ENCODE measurements at places on chromosomes 5 and 9. TPM values are rescaled to one million over a fixed set of nuclear protein-coding genes. Genes with fewer than 3 reads are reported as not detected.

UBE2QL1 gene
- not detected for total RNA-seq

AJM1 gene
- total RNA-seq: 4.1 TPM

TIMD4 gene
- 1.2 TPM for total RNA-seq

PTGR1 gene
- total RNA-seq: not detected

PIP5KL1 gene
- 2.5 TPM for total RNA-seq

C6 gene
- total RNA-seq: not detected

PCDHGA12 gene
- total RNA-seq: not detected

GRCh38 chr9:79264511-79265355, 307.0 kb upstream of the TLE4 start:
- DNase-seq: no peak
- H3K36me3 ChIP-seq: no peaks in the 10 kb centered on the region
- no peak overlapping the region for H3K27ac ChIP-seq
- peaks cover 10% of the 10 kb centered on the region for H3K27me3 ChIP-seq
- H3K4me3 ChIP-seq: no peak overlapping the region

DNA sequence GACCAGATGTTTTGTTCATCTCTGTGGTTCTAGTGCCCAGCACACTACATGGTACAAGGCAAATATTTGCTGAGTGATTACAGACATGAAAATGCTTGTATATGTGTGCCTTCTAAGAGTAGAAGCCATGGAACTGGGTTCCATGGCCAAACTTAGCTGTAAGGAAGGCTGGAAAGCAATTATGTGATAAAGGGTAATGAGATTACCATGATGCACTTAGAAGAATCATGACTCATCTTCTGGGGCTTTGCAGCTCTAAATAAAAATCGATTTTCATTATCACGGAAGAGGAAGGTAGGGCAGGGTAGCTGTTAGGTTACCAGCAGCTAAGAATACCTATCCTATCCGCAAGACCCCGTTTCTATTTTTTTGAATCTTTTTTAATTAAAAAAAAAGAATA, 28.0 kb downstream of the RFK start:
- no peak overlapping the region for H3K27ac ChIP-seq
- H3K4me3 ChIP-seq: no peak overlapping the region
- no peaks in the 10 kb centered on the region for H3K27me3 ChIP-seq
- DNase-seq: no peak
- no peaks in the 10 kb centered on the region for H3K36me3 ChIP-seq
- no peaks in the 10 kb centered on the region for H3K4me1 ChIP-seq

DNA sequence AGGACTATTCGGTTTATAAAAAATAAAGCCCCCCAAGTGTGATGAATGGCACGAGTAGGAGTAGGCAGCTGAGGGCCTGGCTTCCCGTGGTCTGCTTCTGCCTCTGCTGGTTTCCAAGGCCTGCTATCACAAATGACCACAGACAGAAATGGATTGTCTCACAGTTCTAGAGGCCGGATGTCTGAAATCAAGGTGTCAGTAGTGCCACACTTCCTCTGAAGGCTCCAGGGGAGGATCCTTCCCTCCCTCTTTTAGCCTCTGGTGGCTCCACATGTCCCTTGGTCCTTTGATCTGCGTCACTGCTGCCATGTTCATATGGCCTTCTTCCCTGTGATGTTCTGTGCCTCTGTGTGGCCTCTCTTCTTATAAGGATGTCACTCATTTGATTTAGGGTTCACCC, 15.1 kb downstream of the PRKACG start:
- H3K27me3 ChIP-seq: peaks cover 2% of the 10 kb centered on the region
- H3K4me1 ChIP-seq: peaks cover 25% of the 10 kb centered on the region
- no peak overlapping the region for H3K4me3 ChIP-seq
- H3K27ac ChIP-seq: no peak overlapping the region

GRCh38 chr5:78843436-78843835, 141.7 kb downstream of the ARSB start:
- H3K27me3 ChIP-seq: no peaks in the 10 kb centered on the region
- no peaks in the 10 kb centered on the region for H3K4me1 ChIP-seq
- H3K27ac ChIP-seq: no peak overlapping the region
- H3K36me3 ChIP-seq: no peaks in the 10 kb centered on the region

- peak overlapping the region; percentile 73 for H3K27ac ChIP-seq
- peaks cover 55% of the 10 kb centered on the region for H3K4me1 ChIP-seq
- no peak overlapping the region for H3K4me3 ChIP-seq
- peaks cover 77% of the 10 kb centered on the region for H3K36me3 ChIP-seq
These were observed 6.1 kb upstream of the DPM2 start for GRCh38 chr9:127943731-127944144.

GRCh38 chr5:79020861-79021561, 35.9 kb upstream of the ARSB start:
- H3K27ac ChIP-seq: no peak overlapping the region
- DNase-seq: peak; percentile 45
- H3K27me3 ChIP-seq: peaks cover 72% of the 10 kb centered on the region
- H3K36me3 ChIP-seq: no peaks in the 10 kb centered on the region

DNA sequence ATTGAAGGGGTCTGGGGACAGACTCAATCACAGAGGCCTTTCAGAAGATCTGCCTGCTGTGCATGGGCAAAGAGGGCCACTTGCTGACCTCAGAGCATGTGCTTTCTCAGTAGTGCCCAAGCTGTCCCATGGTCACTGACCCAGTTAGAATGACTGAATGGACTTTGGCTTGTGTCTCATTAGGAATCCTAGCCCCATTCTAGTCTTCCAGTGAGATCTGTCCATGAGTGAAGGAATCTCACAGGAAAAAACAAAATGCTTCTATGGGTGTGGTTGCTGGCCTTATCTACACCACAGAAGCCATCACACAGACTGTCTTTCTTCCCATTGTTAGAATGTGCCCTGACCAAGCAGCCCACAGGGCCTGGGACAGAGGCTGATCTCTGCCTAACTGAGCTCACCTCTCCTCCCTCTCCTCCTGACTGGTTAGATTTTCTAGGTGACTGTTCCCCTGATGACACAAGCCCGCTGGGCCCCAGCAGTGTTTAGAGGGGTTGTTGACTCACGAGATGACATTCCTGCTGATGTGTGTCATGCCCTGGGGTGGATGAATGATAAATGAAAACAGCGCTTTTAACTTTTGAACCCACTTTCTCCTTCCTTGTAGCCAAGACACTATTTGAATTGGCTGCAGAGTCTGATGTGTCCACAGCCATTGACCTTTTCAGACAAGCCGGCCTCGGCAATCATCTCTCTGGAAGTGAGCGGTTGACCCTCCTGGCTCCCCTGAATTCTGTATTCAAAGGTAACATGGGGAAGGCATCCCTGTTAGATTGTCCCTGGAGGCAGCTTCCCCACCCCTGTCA, 24.8 kb downstream of the TGFBI start:
- no peaks in the 10 kb centered on the region for H3K27me3 ChIP-seq
- H3K4me3 ChIP-seq: no peak overlapping the region
- H3K4me1 ChIP-seq: no peaks in the 10 kb centered on the region
- no peak for DNase-seq
- H3K27ac ChIP-seq: no peak overlapping the region

DNA sequence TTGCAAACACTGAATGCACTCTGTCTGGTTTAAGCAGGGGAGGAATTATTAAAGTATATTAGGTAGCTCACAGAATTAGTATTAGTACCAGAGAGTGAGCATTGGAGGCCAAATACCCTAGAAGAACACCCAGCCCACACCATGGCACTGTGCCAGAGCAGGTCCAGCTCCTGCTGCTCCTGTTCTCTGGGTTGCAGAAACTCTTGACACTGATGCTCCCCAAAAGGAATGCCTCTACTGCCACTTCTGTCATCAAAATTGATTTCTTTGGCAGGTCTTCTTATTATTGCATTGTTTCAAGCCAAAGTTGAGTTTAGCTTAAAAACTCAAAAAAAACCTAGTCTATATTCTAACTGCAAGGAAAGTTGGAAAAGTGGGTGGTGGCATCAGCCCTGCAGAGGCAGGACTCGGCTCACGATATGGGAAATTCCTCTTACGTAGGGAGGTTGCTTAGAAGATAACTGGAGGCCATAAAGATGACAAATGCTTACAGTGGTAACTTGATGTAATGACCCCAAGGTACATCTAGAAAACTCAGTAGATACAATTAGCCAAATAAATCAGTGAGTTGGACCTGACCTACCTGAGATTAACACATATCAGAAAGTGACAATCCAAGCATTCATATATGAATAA, 123.4 kb downstream of the CD180 start:
- no peak overlapping the region for H3K27ac ChIP-seq
- H3K27me3 ChIP-seq: no peaks in the 10 kb centered on the region
- no peak for DNase-seq
- peaks cover 4% of the 10 kb centered on the region for H3K4me1 ChIP-seq

DNA sequence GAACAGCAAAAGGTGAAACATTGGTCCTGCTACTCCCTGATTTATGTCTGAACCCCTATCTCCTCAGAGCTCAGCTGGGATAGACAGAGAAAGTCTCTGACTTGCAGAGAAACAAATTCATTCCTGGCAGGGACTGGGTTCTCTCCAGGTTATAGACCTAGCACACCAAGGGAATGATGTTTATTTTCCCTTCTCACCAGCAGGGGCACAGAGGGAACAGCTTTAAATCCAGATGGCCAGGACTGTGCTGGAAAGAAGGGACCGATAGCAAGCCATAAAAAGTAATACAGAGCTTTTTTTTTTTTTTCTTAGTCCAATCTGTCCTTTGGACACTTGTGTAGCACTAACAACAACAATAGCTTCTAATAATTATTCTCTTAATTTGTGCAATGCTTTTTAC, 141.1 kb upstream of the C9orf72 start:
- no peaks in the 10 kb centered on the region for H3K36me3 ChIP-seq
- no peak overlapping the region for H3K27ac ChIP-seq
- H3K27me3 ChIP-seq: peaks cover 2% of the 10 kb centered on the region
- no peaks in the 10 kb centered on the region for H3K4me1 ChIP-seq
- no peak overlapping the region for H3K4me3 ChIP-seq
- DNase-seq: no peak

DNA sequence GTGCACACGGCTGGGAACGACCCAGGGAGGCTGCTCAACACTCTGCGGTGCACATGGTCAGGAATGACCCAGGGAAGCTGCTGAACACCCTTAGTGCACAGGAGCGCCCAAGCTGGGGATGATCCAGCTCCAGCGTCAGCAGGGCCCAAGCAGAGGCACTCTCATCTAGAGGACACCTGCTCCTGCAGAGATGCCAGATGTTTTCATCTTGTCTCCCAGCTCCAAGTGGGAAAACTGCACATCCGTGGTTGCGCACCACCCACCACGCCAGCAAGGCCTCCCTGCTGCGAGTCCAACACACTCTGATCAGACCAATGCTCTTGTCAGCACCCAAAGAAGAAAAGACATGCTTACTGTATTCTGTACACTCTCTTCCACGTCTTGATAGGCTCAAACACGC, 34.1 kb downstream of the UBE2QL1 start:
- DNase-seq: no peak
- no peaks in the 10 kb centered on the region for H3K36me3 ChIP-seq
- H3K4me1 ChIP-seq: peaks cover 23% of the 10 kb centered on the region

GRCh38 chr5:178385496-178385890, 152.9 kb upstream of the PHYKPL start:
- no peak overlapping the region for H3K27ac ChIP-seq
- no peaks in the 10 kb centered on the region for H3K36me3 ChIP-seq
- no peaks in the 10 kb centered on the region for H3K27me3 ChIP-seq
- H3K4me1 ChIP-seq: no peaks in the 10 kb centered on the region
- H3K4me3 ChIP-seq: no peak overlapping the region

DNA sequence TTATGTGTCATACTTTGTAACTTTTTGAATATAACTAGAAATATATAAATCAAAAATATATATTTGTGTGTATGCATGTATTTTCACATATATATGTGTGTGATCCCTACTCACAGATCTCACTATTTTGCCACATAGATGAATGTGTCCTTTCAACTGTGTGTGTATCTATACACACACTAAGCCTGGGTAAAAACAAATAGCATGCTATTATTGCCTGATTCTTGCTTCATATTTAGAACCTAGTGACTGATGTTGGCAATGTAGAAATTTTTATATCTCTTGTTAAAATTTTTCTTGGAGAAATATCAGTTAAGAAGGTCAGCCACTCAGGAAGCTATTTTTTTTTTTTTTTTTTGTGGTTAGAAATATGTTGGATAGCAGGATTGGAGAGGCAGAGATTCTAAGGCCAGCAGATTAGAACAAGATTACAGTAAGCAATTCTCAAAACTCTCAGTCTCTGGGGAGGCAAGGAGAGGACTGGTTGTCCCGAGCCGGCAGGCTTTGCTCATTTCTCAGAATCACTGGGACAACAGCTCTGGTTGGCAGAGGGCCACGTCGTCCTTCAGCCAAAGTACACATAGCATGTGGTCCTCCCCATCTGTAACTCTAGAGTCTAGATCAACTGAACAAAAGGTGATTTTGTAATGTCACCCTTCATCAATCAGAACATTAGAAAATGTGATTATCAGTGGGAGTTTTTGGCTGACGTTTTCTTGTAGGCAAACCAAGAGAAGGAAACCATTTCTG, 19.7 kb downstream of the C6 start:
- no peaks in the 10 kb centered on the region for H3K36me3 ChIP-seq
- H3K4me3 ChIP-seq: no peak overlapping the region
- no peaks in the 10 kb centered on the region for H3K4me1 ChIP-seq
- no peak overlapping the region for H3K27ac ChIP-seq

DNA sequence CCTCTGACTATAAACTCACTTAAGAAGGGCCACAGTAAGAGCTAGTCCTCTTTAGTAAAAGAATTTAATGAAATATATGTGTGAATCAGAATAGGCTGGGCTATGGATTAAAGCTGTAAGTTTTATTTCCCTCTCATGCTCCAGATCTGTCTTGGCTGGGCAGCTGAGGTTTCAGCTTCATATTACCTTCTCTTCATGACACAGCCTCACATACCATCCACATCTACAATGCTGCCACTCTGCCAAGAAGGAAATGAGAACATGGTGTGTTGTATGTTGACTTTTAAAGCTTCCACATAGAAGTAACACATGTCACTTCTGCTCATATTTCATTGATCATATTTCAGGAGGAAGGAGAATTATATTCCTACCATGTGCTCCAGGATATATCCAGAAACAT, 776.0 kb upstream of the ACO1 start:
- no peaks in the 10 kb centered on the region for H3K27me3 ChIP-seq
- DNase-seq: no peak
- no peaks in the 10 kb centered on the region for H3K4me1 ChIP-seq
- H3K27ac ChIP-seq: no peak overlapping the region
- H3K36me3 ChIP-seq: no peaks in the 10 kb centered on the region
- H3K4me3 ChIP-seq: no peak overlapping the region

DNA sequence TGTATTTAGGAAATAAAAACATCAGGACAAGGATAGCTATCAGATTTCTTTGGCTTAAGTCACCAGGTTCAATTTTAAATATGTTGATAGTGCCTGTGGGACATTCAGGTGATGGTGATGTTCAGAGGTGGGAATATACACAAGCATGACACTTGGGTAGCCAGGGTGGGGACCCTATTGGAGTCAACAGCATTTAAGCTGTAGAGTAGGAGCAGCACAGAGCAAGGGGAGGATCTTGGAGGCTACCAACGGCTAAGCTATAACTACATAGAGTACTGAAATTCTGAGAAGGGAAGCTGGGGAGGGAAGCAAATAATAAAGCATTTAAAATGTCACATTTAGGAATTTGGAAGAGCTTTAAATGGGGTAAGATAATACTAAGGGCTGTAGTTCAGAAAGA, 177.7 kb downstream of the CPLANE1 start:
- no peak overlapping the region for H3K27ac ChIP-seq
- H3K4me3 ChIP-seq: no peak overlapping the region
- no peaks in the 10 kb centered on the region for H3K27me3 ChIP-seq
- DNase-seq: no peak
- peaks cover 5% of the 10 kb centered on the region for H3K36me3 ChIP-seq

Data from activated CD4-positive, alpha-beta T cell treated with anti-CD3 and anti-CD28 coated beads, Interleukin-2, amount 10 ng/mL, durations not matched to agents 7 days and 5 days (primary cell).